ENCODE measurements at places on chromosomes 7 and 10.
A peak's percentile ranks its signal among the peaks of the same experiment; 100 is the strongest.

GRCh38 chr10:99595770-99596465 is 24.3 kb downstream of the SLC25A28 start:
- DNase-seq: peak; percentile 81

DNA sequence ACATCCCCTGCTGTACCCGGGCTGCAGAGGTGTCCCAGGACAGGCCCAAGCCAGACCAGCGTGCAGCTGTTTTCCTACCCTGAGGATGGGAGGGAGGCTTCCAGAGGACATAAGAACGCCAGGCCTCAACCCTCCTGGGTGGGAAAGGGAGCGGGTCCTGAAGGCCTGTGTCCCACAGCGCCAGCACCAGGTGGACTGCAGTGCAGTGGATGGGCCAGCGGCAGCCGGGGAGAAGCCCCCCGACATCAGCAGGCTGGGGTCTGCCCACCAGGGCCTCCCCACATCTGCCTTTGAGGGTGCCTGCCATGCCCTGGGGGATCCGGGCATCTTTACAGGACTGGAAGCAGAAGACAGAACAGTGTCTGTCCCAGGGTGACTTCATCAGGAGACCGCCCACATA is 22.8 kb upstream of the ZNF716 start:
- DNase-seq: no peak

GRCh38 chr10:99344715-99345114 is 15.6 kb downstream of the CNNM1 start:
- DNase-seq: peak; percentile 54

DNA sequence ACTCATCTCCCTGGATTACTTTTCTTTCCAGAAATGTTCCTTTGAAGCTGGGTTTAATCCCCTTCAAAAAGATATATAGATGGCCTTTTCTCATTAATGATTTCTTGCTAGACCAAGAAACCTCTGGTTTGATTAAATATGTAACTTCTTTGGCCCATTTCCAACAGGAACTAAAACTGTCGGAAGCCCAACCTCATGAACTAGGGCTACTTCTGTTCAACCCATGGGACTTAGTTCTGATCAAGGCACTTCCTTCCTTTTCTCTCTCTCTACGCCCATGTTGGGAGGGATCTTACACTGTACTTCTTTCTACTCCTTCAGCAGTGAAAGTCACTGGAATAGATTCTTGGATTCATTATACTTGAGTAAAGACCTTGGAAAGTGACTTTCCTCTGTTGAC is 83.6 kb downstream of the TMEM106B start:
- DNase-seq: no peak

DNA sequence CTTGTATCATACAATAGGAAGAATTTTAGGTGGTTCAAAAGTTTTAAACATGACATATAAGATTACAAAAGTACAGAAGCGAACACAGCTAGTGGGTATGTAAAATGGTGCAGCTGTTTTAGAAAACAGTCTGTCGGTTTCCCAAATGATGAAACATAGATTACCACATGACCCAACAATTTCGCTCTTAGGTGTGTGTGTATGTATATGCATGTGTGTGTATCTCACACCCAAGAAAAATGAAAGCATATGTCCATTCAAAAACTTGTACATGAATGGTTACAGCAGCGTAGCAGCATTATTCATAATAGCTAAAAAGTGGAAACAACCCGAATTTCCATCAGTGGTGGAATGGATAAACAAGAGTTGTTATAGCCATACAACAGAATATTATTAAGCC is 23.5 kb downstream of the AFAP1L2 start:
- no peak for DNase-seq

DNA sequence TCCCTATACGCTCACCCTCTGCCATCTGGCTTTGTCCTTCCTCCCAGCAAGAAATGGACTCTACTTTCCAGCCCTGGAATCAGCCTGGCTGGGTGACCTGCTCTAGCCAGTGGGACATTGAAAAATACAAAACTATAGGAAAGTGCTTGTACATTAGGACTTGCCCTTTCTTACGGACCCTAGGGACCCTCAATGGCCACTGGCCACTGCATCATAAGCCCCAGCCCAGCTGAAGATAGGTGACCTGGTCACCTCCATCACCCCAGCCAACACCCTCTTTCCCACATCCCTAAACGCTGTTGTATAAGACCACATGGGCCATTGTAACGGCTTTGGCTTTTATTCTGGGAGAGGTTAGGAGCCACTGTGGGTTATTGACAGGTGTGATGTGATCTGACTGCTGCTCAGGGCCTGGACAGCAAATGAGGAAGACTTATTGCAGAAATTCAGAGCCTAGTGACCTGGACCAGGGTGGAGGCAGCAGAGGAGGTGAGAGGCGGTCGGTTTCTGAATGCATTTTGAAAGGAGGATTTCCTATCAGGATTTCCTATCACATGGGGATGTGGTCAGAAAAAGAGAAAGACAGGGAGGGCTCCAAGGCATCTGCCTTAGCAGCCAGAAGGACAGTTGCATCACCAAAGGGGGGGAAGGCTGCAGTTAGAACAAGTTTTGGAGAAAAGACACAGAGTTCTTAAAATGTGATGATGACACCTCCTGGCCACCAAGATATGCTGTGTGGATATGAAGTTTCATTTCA is 2.2 kb upstream of the LMBR1 start:
- DNase-seq: no peak

DNA sequence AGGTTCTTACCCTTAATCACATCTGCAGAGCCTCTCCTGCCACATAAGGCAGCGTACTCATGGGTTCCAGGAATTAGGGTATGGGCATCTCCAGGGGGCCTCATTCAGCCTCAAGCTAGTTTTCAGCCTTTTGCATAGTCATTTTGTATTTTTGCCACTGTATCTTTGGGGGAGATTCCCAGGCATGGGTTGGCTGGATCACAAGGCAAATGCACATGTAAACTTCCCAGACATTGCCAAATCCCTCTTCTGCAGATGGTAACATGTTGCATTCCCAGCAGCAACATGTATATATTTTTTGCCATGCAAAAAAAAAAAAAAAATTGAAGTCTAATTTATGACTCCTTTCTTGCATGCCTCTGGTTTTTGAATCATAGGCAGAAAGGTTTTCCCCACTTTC is 595.4 kb upstream of the FOXK1 start:
- no peak for DNase-seq

GRCh38 chr7:42115795-42116194 is 121.2 kb downstream of the GLI3 start:
- DNase-seq: no peak

DNA sequence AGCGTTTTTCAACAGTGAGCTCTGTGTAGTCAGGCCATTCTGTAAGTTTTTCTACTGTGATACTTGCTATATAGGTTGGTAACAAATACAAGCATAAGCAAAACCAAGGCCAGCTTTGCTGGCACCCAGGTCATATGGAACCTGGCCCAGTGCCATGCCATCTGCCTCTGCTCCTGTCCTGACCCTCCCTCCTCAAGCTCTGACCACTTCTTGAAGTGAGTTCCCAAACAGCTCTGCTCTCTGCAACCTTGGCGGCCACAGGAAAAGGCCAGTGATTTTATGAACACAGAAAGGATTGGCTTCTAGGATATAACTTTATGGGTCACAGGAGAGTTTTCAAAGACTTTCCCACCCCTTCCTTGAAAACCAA is 12.8 kb downstream of the NOD1 start:
- no peak for DNase-seq

- DNase-seq: peak; percentile 70
These were observed 327.9 kb downstream of the SFMBT2 start for GRCh38 chr10:7082967-7083366.

DNA sequence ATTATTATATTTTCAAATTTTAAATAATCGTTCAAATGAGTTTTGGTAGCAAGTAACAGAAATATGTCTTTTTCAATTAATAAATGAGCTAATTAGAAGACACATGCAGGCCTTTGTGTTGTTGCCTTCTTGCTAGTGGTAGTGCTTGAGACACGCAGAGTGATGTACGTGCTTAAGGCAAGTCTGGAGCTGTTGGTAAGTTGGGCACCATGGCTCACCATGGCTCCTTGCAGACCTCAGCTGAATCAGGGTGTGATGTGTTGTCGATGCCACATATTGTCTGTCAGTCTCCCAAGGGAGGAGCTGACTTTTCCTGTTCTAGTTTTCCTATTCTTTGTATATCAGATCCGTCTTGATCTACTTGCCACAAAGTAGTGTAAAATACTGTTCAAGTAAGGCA is 8.3 kb downstream of the CDK14 start:
- no peak for DNase-seq

DNA sequence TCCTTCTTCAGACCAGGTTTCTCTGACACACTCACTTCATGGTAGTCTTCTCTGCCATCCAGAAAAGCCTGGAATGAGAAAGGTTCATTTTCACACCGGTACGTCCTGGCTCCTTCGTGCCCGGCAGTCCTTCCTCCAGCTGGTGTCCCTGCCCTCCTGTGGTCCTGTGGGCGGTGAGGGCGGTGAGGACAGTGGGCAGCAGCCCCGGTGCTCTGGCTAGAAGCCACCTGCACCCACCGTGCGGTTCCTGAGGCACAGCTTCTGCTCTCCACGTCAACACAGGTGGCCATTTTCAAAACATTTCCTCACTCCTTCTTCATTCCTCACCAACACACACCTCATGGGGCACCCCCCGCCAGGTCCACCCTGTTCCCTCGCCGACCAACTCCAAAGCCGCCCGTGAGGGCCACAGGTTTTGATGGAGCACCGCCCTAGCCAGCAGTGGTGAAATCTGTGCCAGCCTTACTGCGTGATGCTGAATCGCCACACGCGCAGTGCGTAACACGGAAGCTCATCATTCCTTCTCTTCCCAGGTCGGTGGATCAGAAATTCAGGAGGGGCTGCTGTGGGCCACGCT is 251.4 kb upstream of the RNF32 start:
- DNase-seq: no peak

DNA sequence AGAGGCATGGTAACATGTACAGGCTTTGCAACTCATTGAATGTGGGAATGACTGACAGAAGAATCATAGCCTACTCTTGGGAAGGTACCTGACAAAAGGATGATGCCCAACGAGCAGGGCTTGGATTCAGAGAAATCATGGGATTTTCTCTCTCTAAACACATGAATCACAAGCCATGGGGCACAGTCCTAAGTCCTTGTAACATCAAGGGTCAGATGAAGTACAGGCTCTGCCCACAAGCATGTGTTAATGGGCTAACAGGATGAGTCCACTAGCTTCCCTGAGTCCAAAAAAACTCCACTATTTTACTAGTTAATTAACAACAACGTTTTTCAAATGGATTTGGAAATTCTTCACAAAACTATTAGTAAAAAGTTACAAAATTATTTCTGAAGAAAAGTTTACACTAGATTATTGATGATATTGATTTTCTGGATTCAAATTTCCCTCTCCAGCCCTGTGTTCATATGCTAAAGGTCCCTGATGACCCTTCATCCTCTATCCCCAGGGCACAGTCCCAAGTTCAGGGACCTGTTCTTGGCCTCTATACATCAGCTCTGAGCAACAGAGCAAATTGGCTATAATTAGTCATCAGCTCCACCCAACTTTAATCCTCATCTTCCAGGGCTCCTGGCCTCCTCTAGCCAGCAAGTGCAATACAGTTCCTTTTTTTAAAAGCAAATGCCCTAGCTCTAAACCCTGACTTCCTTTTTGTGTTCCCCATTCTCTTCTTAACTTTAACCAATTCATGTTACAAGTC is 99.8 kb downstream of the GSAP start:
- no peak for DNase-seq

GRCh38 chr10:3834404-3834803 is 49.4 kb upstream of the KLF6 start:
- no peak for DNase-seq

DNA sequence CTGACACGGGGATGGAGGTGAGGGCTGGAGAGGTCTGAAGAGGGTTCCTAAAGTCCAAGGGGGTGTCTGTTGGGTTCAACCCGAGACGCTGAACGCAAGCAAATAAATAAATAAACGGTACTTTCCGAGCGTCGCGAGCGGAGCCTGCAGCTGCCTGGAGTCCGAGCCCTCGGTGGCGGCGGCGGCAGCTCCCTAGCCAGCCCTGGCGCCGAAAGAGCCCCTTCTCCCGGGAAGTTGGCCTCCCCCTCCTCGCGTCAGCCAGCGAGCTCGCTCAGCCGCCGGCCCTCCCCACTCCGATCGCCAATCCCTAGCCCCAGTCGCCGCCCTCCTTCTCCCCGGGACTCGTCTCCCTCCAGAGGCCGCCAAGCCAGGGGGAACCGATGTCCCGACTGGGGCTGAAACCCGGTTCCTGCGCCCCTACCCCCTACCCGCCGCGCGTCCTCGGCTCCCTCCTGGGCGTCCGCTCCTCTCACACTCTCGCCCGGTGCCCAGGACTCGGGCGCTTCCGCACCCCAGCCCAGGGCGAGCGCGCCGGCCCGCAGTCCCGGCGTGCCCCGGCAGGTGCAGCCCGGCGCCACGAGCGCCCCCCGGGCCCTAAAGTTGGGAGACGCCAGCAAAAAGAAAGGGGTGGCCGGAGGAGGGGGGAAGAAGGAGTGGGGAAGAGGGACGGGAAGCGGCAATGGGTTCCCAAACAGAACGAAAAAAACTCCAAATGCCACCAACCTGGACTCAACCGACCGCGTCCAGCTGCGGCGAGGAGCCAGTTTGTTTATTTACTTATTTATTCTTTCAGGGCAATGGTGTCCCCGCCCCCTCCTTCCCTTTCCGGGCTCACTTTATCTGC is at the start of gene GFRA1:
TSS of gene GFRA1 (minus strand) at position 767 of the 844 bp plus-strand sequence. CDS start 1,177 bp downstream, outside the sequence.
- peak; percentile 85 for DNase-seq

DNA sequence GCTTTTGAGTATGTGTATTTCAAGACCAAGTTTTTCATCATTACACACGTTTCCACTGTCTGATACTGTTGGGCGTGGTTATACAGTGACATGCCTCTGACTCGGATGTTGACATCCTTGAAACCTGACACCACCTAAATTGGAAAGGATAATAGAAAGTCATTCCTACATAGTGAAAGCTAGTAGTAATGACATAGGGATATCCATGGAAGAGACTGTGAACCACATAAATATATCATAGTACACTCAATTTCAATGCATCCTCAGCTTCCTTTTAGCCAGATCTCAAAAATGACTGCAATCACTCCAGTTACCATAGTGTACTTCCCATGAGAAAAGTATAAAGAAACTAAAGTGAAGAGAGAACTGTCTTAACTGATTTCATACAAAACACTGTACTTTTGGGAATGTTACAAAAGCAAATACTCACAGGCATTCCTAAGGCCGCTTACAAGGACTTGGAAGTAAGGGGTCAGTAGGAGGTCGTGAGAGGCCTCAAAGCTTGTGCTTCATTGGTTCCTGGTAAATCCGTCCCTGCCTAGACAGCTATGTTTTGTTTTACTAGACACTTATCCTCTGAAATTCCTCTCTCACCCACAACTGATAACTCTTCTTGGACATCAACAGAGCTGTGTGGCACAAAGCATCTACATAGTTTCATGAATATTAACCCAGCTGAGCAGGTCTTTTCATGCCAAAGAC is 71.8 kb upstream of the VWDE start:
- DNase-seq: no peak

GRCh38 chr10:53508197-53508596 is 735.6 kb upstream of the MBL2 start:
- DNase-seq: no peak

DNA sequence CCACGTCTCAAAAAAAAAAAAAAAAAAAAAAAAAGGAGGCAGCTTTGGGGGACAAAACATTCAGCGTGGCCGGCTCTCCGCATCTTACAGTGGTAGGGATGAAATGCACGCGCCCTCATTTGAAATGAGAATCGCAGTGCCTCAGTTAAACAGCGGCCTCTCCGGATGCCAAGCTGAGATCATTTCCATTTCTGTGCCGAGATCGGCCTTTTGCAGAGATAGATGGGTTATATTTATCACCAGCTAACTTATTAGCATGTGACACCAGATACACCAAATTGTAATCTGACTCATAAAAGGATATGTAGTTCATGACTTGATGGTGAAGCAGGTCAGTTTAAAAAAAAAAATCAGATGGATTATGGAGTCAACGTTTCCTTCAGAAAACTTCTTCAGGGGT is 138.7 kb downstream of the CUX1 start:
- no peak for DNase-seq
